ENCODE measurements at places on chromosomes 4 and X.
A peak's percentile ranks its signal among the peaks of the same experiment; 100 is the strongest.

DNA sequence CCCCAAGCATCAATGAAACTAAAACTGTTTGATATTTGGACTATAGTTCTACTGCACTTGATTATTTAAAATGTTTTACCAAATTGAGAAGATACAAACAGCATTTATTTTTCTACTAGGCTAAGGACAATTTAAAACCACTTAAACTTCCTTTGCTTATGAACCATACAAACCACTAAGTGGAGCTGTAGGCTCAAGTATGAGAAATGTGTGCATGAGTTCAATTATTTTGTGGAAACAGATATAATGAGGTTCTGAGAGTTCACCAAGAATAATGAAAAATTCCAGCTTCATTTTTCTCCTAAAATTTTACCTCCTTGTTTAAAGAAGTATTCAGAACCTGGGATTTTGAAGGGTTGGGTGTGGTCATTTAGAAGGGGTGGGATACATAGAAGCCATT lies 63.1 kb downstream of the SERPINA7 start:
- no peaks in the 10 kb centered on the region for H3K36me3 ChIP-seq
- H3K4me3 ChIP-seq, result no peak overlapping the region

- H3K4me1 ChIP-seq, result no peaks in the 10 kb centered on the region
- no peak overlapping the region for H3K27ac ChIP-seq
- no peaks in the 10 kb centered on the region for H3K36me3 ChIP-seq
- no peak overlapping the region for H3K4me3 ChIP-seq
- no peak for DNase-seq
Measured at GRCh38 chrX:25043192-25043591, 27.4 kb upstream of the ARX start.

DNA sequence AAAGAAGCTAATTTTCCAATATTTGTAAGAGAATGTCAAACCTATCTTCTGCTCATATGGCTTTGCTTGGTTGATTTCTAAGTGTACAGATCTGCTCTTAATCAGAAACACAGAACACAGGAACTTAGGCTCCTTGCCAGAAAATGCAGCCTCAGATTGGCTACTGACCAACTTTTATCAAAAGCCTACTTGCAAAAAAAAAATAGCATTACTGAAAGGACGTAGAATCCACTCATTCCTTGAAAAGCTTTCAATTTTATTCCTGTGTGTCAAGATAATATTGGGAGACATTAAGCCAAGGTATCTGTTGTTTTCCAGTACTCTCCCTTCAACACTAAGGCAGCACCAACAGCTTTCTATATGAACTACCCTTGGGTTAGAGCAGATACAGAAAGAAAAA lies 127.6 kb upstream of the INTU start:
- H3K4me1 ChIP-seq, result no peaks in the 10 kb centered on the region
- H3K4me3 ChIP-seq, result no peak overlapping the region
- no peak overlapping the region for H3K27ac ChIP-seq

DNA sequence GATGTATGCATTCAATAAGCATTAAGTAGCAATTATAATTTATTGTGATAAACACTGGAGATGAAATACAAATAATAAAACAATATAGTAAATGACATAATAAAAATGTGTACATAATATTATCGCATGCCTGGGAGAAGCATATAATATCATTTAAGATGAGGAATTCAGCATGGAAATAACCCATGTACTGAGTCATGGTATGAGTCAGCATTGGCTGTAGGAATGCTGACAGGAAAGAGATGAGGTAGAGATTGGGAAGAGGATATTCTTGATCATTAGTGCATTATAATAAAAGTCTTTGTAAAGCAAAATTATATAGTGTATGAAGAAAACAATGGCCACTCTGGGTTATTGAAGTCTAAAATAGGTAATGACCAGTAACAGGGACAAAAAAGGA lies 82.8 kb downstream of the MAGEB10 start:
- no peaks in the 10 kb centered on the region for H3K27me3 ChIP-seq
- no peak overlapping the region for H3K4me3 ChIP-seq
- H3K36me3 ChIP-seq, result no peaks in the 10 kb centered on the region
- no peak for DNase-seq
- H3K4me1 ChIP-seq, result no peaks in the 10 kb centered on the region
- no peak overlapping the region for H3K27ac ChIP-seq

DNA sequence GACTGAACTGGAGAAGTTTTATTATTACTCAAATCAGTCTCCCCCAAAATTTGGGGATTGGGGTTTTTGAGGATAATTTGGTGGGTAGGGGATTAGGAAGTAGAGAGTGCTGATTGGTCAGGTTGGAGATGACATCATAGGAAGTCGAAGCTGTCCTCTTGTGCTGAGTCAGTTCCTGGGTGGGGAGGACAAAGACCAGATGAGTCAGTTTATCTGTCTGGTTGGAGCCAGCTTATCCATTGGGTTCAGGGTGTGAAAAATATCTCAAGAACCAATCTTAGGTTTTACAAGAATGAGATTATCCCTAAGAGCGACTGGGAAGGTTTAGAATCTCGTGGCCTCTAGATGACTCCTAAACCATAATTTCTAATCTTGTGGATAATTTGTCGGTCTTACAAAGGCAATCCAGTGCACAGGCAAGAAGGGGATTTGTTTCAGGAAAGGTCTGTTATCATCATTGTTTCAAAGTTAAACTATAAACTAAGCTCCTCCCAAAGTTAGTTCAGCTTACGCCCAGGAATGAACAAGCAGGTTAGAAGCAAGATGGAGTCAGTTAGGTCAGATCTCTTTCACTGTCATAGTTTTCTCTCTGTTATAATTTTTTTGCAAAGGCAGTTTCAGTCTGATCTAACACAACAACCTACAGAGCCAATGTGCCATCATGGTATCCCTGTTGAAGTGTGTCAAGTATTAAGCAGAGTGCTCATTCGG lies 274.5 kb downstream of the SLC7A11 start:
- no peak overlapping the region for H3K27ac ChIP-seq
- no peaks in the 10 kb centered on the region for H3K27me3 ChIP-seq
- no peak for DNase-seq

GRCh38 chrX:69510137-69510715 lies 6.1 kb downstream of the NALF2 start:
- H3K27ac ChIP-seq, result no peak overlapping the region
- no peak overlapping the region for H3K4me3 ChIP-seq
- no peak for DNase-seq

DNA sequence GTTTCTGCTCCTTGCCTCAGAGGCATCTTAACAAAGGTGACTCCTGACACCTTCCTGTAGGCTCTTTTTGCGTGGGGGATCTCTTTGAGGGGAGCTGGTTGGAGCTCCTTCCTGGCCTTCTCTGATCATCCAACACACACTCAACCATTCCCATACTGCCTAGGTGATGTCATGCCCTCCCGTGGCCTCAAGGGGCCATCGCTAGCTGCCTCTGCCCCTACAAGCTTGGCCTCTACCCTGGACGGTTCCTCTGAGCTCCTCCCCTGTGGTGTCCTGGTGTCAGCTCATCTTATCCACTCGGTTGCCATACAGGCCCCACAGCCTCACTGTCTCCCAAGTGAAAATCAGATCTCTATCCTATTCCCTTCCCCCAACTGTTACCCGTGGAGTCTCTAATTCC lies 13.7 kb upstream of the ZNF185 start:
- no peaks in the 10 kb centered on the region for H3K4me1 ChIP-seq
- DNase-seq, result no peak
- H3K36me3 ChIP-seq, result no peaks in the 10 kb centered on the region

DNA sequence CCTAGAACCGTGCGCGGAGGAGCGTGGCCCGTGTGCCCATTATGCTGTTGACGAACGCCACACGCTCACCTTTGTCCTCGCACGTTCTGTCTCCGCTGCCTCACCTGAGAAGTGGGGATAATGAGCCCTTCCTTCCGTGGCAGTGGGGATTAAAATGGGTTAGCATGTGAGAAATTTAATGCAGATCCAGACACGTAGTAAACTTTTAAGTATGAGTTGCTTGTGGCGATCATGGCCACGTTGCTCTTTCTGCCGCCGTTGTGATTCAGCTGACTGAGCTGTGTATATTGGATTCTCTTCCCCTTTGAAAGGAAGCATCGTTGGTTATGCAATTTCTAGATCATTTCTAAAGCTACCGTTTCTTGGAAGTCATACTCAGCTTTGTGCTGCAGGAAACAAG lies 16.5 kb downstream of the TBC1D14 start:
- H3K4me3 ChIP-seq, result no peak overlapping the region
- no peaks in the 10 kb centered on the region for H3K4me1 ChIP-seq
- H3K27ac ChIP-seq, result no peak overlapping the region
- H3K27me3 ChIP-seq, result no peaks in the 10 kb centered on the region
- DNase-seq, result no peak
- H3K36me3 ChIP-seq, result peaks cover 40% of the 10 kb centered on the region

GRCh38 chr4:144591401-144591800 lies 54.6 kb upstream of the HHIP start:
- H3K27me3 ChIP-seq, result no peaks in the 10 kb centered on the region
- peaks cover 26% of the 10 kb centered on the region for H3K4me1 ChIP-seq
- peak overlapping the region; percentile 65 for H3K27ac ChIP-seq
- peak; percentile 53 for DNase-seq
- no peaks in the 10 kb centered on the region for H3K36me3 ChIP-seq
- H3K4me3 ChIP-seq, result no peak overlapping the region

GRCh38 chr4:53197772-53198142 lies 168.1 kb downstream of the SCFD2 start:
- no peak for DNase-seq
- no peaks in the 10 kb centered on the region for H3K4me1 ChIP-seq
- no peaks in the 10 kb centered on the region for H3K36me3 ChIP-seq
- no peak overlapping the region for H3K27ac ChIP-seq
- H3K27me3 ChIP-seq, result no peaks in the 10 kb centered on the region

GRCh38 chrX:42678133-42678532 lies 99.8 kb downstream of the PPP1R2C start:
- H3K4me3 ChIP-seq, result no peak overlapping the region
- no peaks in the 10 kb centered on the region for H3K27me3 ChIP-seq
- no peaks in the 10 kb centered on the region for H3K4me1 ChIP-seq
- no peak overlapping the region for H3K27ac ChIP-seq

- no peaks in the 10 kb centered on the region for H3K27me3 ChIP-seq
- H3K4me3 ChIP-seq, result peak overlapping the region; percentile 56
- H3K27ac ChIP-seq, result peak overlapping the region; percentile 90
- H3K36me3 ChIP-seq, result peaks cover 77% of the 10 kb centered on the region
- peak; percentile 94 for DNase-seq
- peaks cover 100% of the 10 kb centered on the region for H3K4me1 ChIP-seq
Measured at GRCh38 chrX:2707334-2707760, 16.3 kb downstream of the CD99 start.

- no peaks in the 10 kb centered on the region for H3K36me3 ChIP-seq
- no peak overlapping the region for H3K4me3 ChIP-seq
- H3K27me3 ChIP-seq, result peaks cover 12% of the 10 kb centered on the region
- DNase-seq, result no peak
- H3K27ac ChIP-seq, result no peak overlapping the region
Measured at GRCh38 chr4:159105761-159106243, 2.9 kb downstream of the RAPGEF2 start.

- no peaks in the 10 kb centered on the region for H3K36me3 ChIP-seq
- H3K27me3 ChIP-seq, result no peaks in the 10 kb centered on the region
- H3K4me1 ChIP-seq, result peaks cover 26% of the 10 kb centered on the region
- peak; percentile 93 for DNase-seq
- H3K27ac ChIP-seq, result peak overlapping the region; percentile 91
Measured at GRCh38 chrX:130091980-130092522, 18.2 kb downstream of the ELF4 start.

DNA sequence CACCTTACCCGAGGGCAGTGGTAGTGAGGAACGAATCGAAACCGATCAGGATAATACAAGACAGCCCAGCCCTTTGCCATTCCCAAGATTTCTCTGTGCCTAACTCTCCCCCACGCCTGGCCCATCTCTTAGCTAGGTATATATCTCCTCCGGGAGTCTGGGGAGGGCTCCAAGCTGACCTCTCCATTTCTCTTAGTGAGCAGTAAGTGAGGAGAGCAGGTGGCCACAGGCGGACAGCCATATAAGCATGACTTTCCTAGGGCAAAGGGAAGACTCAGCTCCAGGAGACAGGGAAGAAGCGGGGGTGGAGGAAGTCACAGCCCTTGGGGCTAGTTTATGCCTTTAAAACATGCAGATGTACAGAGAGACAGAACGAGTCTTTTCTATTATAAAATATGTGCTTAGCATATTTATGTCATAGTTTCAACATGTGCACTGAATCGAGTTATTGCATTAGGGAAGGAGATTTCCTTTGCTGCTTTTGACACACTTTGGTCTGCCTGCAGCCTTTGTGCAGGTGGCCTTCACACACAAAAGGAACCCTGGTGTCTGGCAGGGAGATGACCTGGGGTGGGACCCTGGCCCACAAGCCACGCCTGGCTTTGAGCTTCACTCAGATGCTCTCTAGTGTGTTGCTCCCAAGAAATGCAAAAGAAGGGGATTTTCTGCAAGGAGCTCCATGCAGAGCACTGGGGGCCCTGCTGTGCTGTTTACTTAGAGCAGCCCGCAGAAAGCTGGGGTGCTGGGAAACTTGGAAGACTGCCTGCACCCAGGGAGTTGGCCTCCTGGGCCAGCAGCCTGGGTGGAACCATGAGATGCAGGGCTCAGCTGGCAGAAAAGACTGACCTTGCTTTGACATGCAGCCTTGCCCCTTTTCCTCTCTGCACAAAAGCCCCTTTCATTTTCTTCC lies 613.3 kb downstream of the BCOR start:
- H3K27me3 ChIP-seq, result no peaks in the 10 kb centered on the region
- H3K4me3 ChIP-seq, result no peak overlapping the region
- H3K4me1 ChIP-seq, result no peaks in the 10 kb centered on the region
- no peaks in the 10 kb centered on the region for H3K36me3 ChIP-seq
- DNase-seq, result no peak

- no peaks in the 10 kb centered on the region for H3K27me3 ChIP-seq
- H3K27ac ChIP-seq, result no peak overlapping the region
- no peak overlapping the region for H3K4me3 ChIP-seq
- no peak for DNase-seq
- no peaks in the 10 kb centered on the region for H3K4me1 ChIP-seq
- no peaks in the 10 kb centered on the region for H3K36me3 ChIP-seq
Measured at GRCh38 chr4:152304220-152304619, 231.7 kb downstream of the FBXW7 start.

DNA sequence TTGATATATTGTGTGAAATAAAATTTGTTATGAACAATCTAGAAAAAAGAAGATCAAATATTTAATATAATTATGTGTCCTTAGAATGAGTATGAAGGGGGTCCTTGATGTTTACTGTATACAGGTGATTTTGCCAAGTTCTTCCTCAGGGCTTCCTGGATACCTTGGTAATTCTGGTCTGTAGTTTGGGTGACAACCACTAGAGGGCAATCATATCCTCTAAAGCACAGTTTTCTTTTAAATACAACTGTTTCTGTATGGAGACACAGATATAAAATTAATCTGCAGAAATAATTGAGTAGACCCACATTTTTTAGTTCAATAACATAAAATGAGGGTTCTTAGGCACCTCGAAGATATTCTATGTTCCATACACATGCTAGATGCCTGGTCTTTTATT lies 157.7 kb downstream of the SPANXN1 start:
- H3K27ac ChIP-seq, result no peak overlapping the region
- no peaks in the 10 kb centered on the region for H3K27me3 ChIP-seq
- no peaks in the 10 kb centered on the region for H3K36me3 ChIP-seq
- DNase-seq, result peak; percentile 5
- no peaks in the 10 kb centered on the region for H3K4me1 ChIP-seq

All from DND-41 (cell line).